Right renal pelvis (tissue), 4 donors: ENCODE measurements at places on chromosomes 1 and 21.
A peak's percentile ranks its signal among the peaks of the same experiment; 100 is the strongest.

GRCh38 chr21:37032293-37032692 is 25.8 kb downstream of the RIPPLY3 start:
- DNase-seq, result no peak

DNA sequence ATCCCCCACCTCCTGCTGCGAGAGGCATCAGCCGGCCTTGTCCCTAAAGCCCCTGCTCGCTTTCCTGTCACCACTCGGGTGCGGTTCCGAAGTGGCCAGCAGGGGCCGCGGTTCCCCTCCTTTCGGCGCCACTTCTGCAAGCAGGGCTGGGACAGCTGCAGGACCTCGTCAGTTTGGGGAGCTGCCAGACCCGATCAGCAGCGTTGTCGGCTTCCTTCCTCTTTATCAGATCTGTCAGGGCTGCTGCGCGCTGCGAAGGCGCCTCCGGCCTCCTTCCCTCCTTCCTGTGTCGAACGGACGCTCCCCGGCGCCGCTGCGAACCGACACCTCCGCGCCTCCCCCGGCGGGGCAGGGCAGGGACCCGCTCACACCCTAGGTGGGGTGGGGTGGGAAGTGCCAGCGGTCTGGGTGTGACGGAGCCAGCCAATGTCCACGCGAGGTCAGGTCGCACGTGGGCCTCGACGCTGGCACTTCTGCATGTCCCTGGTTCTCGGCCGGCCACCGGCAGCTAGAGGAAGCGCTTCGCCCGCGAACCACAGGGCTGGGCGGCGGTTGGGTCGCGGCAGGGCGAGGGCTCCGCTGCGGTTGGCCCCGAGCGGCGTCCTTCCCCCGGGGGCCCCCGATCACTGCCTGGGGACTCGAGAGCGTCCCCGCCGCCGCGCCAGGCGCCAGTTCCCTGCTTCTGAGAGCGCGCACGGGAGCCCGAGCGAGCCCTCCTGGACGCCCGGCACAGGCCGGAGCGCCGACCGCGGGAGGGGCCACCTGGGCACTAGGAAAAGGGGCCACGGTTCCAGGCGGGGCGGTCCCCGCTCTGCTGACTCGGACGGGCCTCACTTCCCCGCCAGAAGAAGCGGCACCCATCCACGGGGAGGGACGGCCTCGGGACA is 81.8 kb downstream of the RUNX3 start:
- peak; percentile 82 for DNase-seq

DNA sequence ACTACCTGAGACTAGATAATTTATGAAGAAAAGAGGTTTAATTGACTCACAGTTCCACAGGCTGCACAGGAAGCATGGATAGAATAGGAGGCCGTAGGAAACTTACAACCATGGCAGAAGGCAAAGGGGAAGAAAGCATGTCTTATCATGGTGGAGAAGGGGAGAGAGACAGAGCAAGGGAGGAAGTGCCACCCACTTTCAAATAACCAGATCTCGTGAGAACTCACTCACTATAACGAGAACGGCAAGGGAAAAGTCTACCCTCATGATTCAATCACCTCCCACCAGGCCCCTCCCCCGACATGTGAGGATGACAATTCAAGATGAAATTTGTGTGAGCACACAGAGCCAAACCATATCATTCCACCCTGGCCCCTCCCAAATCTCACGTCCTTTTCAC is 4.7 kb upstream of the C21orf91 start:
- no peak for DNase-seq

- DNase-seq, result no peak
Measured at GRCh38 chr1:118995312-118996016, 7.3 kb upstream of the TBX15 start.

GRCh38 chr1:230212405-230212936 is 145.4 kb downstream of the GALNT2 start:
- no peak for DNase-seq

- DNase-seq, result no peak
Measured at GRCh38 chr1:23902321-23903278, 10.6 kb downstream of the CNR2 start.

GRCh38 chr1:171438441-171438840 is 46.9 kb upstream of the PRRC2C start:
- no peak for DNase-seq

GRCh38 chr1:155932487-155932886 is 1.7 kb downstream of the KHDC4 start:
- DNase-seq, result no peak

- no peak for DNase-seq
Measured at GRCh38 chr1:224762046-224762445, 145.9 kb downstream of the CNIH3 start.

DNA sequence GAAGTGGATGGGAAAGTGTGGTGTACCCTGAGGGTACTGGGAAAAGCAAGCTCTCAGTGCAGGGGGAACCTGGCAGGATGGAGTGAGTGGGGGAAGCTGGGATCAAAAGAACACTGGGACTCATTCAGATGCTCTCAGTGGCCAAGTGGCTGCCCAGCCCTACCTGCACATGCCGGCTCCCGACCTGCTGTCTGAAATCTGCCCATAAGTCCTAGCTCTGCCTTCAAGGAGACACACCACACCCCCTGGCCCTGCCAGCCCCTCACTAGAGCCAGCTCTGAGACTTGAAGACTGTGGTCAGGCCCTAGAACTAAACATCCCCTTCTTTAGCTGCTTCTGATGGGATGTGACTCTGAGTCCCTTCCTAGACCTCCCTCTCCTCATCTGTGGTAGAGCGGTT is 2.2 kb downstream of the TMEM54 start:
- DNase-seq, result no peak

DNA sequence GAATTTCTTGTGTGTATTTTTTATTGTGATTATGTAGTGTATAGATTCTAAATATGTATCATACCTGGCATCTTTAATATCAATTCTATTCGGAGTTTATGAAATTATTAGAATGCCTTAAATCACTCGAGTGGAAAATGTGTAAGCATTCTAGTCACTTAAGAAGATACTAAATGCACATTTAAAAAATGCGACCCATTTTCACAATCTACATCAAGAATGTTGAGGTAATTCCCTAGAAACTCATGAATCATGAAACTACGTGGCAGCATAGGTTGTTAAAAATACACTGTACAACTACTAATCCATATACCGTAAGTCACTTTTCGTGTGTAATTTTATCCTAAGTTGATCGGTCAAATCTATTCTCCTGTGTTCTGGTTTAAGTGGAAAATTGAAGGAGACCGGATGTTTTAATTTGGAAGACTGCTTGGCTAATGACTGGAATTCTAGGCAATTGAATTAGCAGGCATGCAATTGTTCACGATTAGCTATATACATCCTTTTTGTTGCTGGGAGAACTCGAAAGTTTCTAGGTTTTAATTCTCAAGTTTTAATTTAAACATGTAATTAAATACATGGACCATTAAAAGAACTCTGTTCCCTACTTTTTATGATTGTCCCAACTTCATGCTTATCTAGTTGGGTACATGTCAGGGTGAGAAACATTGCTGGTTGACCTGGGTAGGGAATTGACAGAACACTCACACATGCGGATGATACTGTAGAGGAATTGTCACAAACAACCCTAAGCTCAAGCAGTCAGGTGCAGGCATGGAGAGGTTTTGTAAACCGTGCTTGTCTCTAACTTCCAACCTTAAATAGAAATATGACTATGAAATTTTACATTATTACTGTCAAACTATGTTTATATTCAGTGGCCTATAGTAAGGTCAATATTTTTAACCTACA is 6.6 kb downstream of the ZBTB18 start:
- no peak for DNase-seq

- DNase-seq, result no peak
Measured at GRCh38 chr1:172515927-172516326, 17.0 kb upstream of the SUCO start.

DNA sequence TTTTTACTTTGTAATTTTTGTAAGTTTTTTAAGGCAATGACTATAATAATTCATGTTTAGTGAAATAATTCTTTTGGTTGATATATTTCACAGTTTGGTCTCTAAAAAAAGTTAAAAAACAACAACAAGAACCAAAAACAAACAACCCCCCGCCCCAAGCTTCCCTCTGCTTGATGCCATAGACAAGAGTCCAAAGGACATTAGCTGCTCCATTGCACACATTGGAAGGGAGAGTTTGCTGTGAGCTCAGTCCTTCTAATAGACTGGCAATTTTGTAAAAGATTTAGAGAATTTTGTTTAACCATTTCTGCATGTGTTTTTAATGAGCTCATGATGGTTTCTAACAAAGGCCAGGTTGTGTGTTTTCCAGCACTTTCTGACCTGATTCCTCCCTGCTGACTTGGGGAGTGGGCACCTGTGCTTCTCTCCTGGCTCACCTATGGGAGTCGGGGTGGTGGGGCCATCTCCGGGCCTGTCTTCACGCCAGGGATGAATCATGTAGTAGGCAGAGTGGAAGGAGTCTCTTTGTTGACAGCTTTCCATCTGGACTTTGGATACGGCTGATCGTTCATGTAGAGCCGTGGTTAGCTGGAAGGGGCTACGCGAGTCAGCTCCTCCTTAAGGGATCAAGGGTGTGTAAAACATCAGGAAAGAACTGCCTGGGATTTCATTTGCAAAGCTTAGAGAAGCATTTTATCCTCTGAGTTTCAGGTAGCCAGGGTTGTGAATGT is 14.1 kb downstream of the ZBTB18 start:
- no peak for DNase-seq

DNA sequence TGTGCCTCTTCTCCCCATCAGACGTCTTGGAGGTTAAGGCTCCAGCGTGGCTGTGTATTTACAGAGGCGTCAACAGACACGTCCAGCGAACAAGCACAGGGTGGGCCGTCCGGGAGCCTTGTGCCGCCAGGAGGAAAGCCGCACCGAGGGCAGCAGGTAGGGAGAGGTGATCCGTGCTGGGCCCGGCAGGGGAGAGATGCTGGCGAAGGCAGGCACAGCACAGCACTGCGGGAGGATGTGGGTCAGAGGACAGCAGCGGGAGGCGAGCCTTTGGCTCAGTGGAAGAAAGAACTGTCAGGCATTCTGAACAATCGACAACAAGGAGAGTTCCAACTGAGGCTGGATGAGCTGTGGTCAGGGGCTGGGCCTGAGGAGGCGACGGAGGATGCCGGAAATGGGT is 144.1 kb upstream of the TNR start:
- DNase-seq, result no peak

- no peak for DNase-seq
Measured at GRCh38 chr1:209012443-209013196, 570.9 kb upstream of the CAMK1G start.
